ENCODE measurements at places on chromosomes 12 and 14.

GRCh38 chr14:74255281-74255680, 16.0 kb downstream of the VSX2 start:
- DNase-seq: no peak

- DNase-seq: no peak
Observed at GRCh38 chr12:59382282-59383078, 213.3 kb upstream of the SLC16A7 start.

DNA sequence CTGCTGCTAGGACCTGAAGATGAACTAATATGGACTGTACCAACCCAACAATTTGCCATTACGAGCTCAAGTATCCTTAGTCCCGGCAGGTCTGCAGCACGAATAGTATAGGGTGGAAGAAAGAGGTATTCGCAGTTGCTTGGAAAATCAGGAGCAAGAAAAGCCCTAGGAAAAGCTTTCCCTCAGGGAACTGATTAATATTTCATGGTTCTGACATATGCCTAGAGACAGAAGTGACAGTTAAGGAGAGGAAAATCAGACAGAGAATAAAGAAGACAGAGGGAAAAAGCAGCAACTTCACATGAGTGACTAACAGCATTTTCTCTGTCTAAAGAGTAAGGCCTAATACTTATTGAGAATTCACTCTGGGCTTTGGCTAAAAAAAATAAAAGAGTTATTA, 602.9 kb upstream of the ATP2B1 start:
- DNase-seq: no peak

- peak; percentile 48 for DNase-seq
Observed at GRCh38 chr14:22994762-22995275, 12.5 kb upstream of the AJUBA start.

DNA sequence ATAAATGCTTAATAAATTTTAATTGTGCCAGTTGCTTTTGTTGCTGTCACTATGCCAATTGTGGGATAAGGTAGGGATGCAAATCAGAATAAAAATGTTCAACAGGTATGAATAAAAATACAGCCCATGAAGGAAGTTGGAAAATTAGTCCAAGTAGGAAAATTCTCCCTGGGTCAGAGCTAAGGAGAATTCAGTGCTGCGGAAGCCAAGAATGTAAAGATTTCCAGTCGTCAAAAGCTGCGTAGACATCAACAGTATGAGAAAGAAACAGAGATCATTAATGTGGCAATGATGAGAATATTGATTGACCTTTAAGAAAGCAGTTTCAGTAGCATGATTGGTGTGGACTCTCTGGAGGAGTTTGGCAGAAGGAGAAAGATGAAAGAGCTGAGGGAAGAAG, 87.9 kb downstream of the PLEKHA5 start:
- no peak for DNase-seq

DNA sequence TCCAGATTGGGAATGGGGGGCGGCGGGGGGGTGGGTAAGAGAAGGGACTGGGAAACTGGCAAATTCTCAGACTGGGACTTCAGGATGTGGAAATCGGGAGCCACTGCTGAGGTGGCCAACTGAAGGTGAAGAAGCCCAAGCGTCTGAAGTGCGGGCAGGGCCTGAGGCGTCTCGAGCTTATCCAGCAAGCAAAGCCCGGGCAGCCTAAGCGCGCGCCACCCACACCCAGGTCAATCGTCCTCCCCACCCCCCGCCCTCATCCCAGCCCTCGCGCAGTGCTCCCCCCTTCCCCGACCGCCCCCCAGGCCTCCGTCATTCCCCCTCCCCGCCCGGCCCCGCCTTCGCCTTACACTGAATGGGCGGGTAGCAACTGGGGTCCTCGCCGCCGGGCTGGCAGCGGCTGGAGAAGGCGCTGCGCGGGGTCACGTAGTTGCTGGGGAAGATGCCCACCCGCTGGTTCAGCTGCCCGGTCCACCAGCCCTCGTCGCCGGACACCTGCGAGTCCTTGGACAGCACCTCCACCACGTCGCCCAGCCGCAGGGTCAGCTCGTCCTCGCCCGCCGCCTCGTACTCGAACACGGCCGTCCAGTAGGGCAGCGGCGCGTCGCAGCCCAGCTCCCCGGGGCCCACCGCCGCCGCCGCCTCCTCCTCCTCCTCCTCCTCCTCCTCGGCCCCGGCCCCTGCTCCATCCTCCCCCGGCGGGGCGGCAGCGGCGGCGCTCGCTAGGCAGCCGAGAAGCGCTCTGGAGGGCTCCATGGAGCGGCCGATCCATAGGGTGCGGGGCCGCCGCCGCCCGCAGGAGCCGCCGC, 693 bp downstream of the MAP3K9 start:
- no peak for DNase-seq

DNA sequence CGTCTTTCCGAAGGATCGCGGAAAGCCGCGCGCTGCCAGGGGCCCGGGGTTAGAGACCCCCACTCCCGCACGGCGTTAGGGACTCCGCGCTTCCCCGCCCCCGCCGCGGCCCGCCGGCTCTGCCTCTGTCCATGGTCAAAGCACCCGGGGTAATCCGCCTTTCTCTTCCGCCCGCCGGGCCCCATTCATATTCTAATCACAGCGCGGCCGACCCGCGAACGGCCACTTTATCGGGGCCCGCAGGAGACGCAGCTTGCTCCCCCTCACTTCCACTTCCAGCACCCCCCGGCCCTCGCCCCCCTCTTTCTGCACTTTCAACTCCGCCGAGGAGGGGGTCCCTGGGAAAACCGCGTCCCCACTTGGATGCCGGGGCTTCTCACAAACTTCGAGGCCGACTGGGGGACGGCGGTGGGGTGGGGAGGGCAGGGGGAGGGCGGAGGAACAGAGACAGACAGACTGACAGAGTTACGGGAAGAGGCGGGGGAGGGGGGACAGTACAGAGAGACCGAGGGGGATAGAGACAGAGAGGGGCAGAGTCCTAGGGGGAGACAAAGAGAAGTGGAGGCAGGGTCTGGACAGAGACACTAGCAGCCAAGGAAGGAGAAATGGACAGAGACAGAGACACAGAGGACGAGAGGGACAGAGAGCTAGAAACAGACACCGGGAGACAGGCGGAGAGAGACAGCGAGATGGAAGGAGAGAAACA, 1.1 kb upstream of the RFX4 start:
- peak; percentile 43 for DNase-seq

DNA sequence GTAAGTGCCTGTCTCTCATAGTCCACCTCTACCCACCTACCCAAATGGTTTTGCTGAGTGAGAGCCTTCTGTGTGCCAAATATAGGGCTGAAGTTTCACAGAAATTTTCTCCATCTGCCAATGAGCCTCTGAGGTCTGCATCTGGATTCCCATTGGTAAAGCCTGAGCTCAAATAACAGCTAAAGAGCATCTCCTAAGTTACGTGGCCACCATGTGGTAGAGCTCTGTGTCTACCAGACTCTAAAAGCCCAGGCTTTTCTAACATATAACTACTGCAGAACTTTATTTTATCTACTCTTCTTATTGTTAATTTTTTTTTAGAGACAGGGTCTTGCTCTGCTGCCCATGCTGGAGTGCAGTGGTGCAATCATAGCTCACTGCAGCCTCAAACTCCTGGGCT, 16.0 kb downstream of the AMDHD1 start:
- DNase-seq: peak; percentile 17

DNA sequence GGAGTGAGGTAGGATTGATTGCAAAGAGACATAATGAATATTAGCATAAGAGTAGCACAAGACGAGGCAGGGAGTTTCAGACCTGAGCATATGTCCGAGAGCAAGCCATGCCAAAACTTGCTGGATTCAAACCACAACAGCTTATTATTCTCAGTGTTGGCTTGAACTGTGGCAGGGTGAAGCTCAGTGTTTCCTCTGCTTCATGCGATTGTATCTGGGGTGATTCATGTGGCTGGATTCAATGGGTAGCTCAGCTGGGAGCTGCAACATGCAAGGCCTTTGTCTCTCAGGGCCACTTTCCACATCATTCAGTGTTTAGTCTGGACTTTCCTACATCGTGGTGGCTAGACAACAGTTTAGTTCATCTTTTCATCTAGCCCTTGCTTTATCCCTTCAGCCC, 22.1 kb upstream of the E2F7 start:
- peak; percentile 64 for DNase-seq

DNA sequence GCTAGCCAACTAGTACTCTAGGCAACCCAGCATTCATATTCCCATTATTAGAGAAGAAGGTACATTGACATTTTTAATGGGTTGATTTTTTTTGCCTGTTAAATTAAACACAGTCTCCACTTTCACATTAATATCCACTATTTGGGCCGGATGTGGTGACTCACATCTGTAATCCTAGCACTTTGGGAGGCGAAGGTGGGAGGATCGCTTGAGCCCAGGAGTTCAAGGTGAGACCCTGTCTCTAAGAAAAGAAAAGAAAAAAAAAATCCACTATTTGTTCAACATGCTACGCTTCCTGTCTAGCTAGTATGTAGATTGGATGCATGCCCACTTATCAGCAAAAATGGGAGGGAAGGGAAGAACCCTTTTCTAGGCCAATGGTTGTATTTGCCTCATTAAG, 7.1 kb upstream of the CRADD start:
- no peak for DNase-seq

DNA sequence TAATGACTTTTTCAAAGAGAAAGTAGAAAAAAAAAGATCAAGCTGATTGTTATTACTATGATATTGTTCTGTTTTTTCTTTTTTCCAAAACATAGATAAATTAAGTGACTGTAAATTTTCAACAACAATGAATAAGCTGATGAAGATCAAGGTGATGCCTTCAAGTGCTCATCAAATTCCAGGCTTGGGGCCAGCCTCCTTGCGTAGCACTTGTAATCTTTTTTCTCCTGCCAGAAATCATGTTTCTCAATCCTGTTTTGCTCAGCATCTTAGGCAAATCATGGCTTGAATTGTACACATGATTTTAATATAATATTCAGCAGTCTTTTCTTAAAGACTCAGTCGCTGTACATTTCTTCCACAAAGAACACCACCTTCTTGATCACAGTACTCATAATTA, 333.2 kb downstream of the NPAS3 start:
- no peak for DNase-seq

- DNase-seq: no peak
Observed at GRCh38 chr12:8677362-8677761, 14.7 kb upstream of the MFAP5 start.

DNA sequence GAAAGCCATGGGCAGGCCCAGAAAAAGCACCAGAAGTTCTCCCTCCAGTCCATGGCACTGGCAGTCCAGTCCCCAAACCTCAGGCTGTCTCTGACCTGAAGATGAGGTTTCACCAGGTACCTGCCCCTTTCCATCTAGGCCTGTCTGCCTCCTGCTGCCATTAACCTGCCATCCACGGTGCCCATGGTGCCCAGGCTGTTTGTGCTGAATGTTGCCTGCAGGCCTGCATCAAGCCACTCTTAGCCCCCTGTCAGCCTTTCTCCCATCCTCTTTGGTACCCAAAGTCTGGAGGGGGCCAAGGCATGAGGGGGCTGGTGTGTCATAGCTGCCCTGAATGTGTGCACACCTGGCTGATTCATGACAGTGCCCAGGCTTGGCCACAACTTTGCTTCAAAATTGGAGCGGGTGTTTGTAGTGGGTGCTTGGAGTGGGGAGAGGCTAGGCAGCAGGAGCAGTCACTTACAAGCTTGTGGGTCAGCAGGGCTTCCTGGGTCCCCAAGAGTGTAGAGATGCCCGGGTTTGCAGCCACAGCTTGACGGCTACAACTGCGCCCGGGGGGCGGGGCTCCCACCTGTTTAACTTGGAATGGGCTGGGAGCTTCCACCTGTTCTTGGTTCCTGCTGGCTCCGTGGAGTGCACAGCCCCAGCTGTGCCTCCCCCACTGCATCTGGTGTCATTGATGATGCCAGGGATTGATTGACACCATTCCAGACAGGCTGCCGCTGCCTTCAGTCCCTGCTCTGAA, 88.5 kb downstream of the GPHN start:
- no peak for DNase-seq

DNA sequence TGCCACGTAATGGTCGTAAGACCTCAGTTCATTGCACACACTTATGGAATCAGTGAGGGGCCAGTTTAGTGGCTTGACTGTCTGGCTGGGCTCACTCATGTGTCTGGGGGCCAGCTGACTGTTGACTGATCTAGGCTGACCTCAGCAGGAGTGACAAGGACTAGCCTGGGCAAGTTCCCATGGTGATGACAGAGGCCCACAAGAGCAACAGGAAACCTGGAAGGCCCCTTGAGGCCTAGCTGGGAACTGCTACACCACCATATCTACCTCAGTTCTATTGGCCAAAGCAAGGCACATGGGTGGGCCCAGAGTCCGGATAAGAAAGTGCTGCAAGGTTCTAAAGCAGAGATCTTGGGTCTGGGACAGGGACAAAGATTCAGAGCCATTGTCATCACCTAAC, 21.3 kb upstream of the RFLNA start:
- peak; percentile 63 for DNase-seq

GRCh38 chr12:25690996-25691864, 138.1 kb upstream of the LMNTD1 start:
- no peak for DNase-seq

- no peak for DNase-seq
Observed at GRCh38 chr12:32120419-32120818, 13.8 kb downstream of the BICD1 start.

DNA sequence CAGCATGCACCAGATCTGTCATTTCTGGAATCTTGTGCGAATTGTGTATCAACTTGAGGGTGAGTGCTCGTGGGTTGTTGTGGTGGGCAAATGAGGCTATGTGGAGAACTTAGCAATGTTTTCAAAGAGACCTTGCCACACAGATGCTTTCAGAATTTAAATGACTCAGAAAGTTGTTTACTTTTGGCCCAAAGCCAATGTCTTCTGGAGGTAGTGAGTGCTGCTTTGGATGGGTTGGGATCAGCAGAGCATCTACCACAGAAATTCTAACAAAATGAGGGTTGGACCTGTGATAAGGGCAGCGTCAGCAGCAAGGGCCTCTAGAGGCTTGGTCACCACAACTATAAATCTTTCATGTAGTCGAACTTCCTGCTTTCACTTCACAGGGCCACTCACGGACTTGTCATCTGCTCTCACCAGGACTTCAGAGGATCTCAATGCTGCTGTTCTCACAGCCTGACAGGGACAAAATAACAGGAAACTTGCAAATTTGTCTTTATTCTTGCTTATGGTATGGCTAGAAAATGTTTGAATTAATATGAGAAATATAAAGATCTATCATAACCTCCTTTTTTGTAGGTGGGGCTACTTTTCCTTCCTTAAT, 111.4 kb downstream of the DACT1 start:
- DNase-seq: peak; percentile 79

GRCh38 chr12:24470050-24470449, 478.9 kb downstream of the BCAT1 start:
- no peak for DNase-seq

DNA sequence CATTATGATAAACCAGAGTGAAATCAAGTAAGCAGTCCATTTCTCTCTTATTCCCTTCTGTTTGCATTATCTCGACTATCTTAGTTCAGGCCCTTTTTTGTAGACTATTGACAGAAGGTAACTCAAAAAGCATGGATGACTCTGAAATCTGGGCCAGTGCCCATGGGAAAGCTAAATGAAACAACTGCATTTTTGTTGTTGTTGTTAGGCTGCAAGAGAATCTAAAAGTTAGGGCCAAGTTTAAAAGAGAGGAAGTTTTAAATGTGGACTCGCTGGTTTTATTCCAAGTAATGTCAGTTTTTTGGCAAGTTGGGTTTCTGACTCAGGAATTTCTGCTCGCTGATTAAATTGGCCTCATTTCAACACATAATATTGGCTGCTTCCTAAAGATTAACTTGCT, 201.1 kb downstream of the PIK3C2G start:
- peak; percentile 63 for DNase-seq

GRCh38 chr12:2032506-2032905, 20.3 kb upstream of the CACNA1C start:
- no peak for DNase-seq

- DNase-seq: no peak
Observed at GRCh38 chr14:104513641-104514046, 65.9 kb upstream of the C14orf180 start.

- DNase-seq: peak; percentile 6
Observed at GRCh38 chr14:32998433-32998832, 59.8 kb downstream of the NPAS3 start.

GRCh38 chr12:121668750-121669520, 519 bp downstream of the MORN3 start:
- DNase-seq: peak; percentile 29

Measured in AG08395 (cell line).